ENCODE measurements at places on chromosomes 2 and 18.
A peak's percentile ranks its signal among the peaks of the same experiment; 100 is the strongest.

- no peak for ATAC-seq
Measured at GRCh38 chr2:88067598-88067997, at the start of gene SMYD1. TSS of gene SMYD1 (plus strand) at chr2:88067825. CDS start at chr2:88067865, 40 bp downstream.

GRCh38 chr2:196459539-196459938 lies 180.0 kb upstream of the CCDC150 start:
- ATAC-seq, result no peak

DNA sequence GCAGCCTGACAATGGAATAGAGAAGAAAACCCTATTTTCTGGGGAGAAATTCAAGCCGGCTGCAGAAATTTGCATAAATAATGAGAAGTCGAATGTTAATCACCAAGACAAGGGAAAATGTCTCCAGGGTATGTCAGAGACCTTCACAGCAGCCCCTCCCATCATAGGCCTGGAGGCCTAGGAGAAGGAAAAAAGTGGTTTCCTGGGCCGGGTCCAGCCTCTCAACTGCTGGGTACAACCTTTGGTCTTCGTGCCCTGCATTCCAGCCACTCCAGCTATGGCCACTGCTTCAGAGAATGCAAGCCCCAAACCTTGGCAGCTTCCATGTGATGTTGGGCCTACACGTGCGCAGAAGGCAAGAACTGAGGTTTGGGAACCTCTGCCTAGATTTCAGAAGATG lies 6.0 kb upstream of the SCRN3 start:
- ATAC-seq, result no peak

DNA sequence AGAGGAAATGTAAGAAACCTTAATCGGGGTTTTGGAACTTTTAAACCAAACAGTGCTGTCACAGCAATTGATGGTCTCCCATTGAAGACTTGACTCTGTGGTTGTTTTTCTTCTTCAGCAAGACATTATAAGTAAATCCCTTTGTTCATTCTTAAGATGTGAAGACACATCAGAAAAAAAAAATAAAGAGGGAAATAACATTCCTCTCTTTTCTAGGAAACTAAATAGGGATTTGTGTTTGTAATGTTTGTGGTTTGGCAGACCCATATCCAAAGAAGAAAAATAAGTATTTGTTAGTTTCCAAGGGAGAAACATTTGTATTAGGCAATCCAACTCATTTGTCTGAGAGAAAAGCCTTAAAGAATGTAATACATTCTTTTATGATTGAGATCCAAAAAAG lies 359.9 kb downstream of the DSC3 start:
- no peak for ATAC-seq

DNA sequence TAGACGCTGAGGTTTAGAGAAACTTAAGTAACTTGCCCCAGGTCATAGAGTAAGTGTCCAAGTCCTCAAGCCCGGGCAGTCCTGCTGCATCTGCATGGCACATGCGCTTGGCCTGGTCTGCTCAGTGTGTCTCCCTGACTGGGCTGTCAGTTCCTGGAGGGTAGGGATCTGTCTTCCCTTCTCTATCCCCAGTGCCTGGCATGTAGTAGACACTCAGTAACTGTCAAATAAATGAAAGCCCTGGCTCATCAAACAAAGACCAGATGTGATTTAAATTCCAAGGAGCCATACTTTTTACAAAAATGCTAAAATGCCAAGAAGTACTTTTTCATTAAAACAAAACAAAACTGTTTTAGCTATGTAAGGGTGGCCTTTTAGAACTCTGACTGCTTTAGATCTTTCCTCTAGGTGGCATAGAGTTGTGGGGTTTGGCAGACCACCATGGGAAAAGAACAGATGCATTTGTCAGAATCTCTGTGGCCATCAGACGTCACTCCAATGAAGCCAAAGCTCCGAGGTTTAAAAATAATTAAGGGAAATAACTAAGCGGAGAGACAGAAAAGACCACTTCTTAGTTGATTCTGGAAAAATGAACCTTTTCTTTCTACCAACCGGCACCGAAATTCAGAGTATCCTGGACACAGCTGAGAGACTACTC lies 34.0 kb downstream of the EPAS1 start:
- ATAC-seq, result peak; percentile 85

GRCh38 chr18:72871091-72871490 lies 3.3 kb upstream of the NETO1 start:
- no peak for ATAC-seq

DNA sequence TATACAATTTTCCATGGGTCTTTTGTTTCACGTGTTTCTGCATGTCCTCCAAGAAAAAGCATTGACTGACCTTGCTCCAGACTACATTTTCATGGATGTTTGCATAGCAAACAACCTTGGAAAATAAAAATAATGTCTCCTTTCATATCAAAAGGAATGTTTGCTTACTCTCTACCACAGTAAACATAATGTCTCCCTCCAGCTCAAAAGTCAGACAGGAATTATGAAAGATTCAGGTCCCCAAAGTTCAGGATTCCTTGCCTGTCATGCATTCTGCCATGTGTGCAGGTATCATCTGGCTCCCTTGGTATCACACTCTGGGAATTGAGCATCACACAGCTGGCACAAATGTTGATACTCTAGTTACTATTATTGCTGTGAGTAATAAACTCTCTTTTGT lies 103.1 kb upstream of the ZC3H15 start:
- ATAC-seq, result no peak

DNA sequence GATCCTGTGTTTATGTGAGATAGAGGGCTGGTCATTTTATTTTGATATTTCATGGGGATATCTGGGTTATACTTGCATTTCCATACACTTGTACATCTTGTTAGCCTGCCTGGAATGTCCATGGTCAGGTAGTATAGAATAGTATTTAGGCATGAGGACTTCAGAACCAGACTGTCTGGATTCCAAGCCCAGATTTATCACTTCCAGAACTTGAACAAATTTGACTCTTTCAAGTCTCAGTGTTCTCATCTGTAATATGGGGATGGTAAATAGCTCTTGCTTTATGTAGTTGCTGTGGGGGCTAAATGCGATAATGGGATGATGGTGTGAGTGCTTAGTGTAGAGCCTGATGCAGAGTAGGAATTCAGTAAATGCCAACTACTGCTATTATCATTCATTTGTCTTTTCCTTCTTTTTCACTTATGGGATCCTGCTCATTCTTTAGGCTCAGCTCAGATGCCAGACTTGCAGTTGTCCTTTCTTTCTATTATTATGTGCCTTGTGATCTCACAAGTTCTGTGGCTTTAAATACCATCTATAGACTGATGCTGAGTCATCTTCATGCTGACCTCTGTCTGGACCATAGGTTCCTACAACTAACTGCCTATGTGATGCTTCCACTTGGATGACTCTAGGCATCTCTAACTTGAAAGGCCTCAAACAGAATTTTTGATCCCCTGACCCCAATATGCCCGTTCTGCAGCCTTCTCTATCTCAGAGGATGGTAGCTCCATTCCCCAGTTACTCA lies 67.4 kb downstream of the POLE4 start:
- ATAC-seq, result no peak

GRCh38 chr18:76914314-76914713 lies 92.0 kb downstream of the ZNF236 start:
- ATAC-seq, result no peak

- ATAC-seq, result no peak
Measured at GRCh38 chr2:16948053-16948452, 282.4 kb upstream of the CYRIA start.

- ATAC-seq, result no peak
Measured at GRCh38 chr2:100707016-100707947, 112.7 kb upstream of the NPAS2 start.
